ENCODE measurements at places on chromosomes 2 and 18. TPM values are rescaled to one million over a fixed set of nuclear protein-coding genes. Genes with fewer than 3 reads are reported as not detected.

- DNase-seq = no peak
These were observed 45.4 kb upstream of the TAF1B start for GRCh38 chr2:9797681-9798556.

- no peak for DNase-seq
These were observed 29.6 kb upstream of the MLPH start for GRCh38 chr2:237457388-237457941.

The CRYGC gene
- polyA plus RNA-seq = not detected

DNA sequence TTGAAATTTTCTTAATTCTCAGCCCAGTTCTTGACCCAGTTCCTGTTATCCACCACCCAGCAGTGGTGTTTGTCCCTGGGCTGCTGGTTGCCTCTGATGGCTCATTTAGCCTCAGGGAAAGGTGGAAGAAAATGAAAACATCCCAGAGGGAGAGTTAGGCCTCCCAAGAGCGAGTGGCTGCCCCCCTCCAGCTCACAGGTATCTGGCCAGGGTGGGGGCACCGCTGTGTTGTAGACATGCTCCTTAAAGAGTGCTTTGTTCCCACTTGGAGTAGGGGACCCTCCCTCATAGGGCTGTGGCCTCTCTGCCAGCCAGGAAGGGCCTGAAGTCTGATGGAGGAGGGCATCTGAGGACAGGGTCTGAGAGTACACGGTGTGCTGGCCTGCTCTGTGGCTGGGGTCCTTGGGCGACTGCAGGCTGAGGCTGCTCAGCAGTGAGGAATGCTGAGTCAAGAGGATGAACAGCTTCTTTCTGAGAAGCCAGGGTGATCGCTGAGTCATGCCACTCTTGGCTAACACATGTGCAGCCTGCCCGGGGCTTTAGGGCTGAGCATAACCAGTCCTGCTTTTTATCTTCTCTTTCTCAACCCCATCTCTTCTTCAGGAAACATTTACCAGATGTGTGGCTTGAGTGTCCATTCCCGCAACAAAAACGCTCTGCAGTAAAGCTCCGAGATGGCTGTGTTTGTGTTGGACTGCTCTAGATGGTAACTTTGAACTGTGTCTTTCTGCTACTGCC is 72.3 kb downstream of the IL1R2 start:
- DNase-seq = peak; percentile 74
